ENCODE measurements at places on chromosomes 7 and 10.

GRCh38 chr10:129942936-129943715 is 20.9 kb downstream of the EBF3 start:
- DNase-seq = no peak

DNA sequence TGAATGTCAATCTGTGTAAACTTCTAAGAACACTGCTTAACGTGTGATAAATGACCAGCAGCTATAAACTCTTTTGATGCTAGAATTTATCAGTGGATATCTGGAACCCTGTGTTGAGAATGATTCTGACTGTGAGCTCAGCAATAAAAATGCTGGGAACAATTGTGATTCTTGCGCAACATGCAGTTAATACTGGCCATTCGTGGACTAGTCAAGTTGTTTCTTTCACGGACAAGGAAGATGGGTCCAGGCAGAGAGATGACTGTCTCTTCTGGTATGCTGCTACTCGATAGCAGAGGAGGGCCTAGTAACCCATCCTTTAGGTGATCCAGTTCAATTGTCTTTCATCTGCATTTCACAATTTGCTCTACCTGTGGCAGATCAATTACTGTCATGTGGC is 394.8 kb upstream of the IGFBP3 start:
- DNase-seq = no peak

- DNase-seq = no peak
Measured at GRCh38 chr7:70585071-70585470, 546.9 kb upstream of the GALNT17 start.

GRCh38 chr10:80539421-80540031 is 1.8 kb downstream of the SH2D4B start:
- no peak for DNase-seq

GRCh38 chr10:78914502-78915189 is 154.1 kb upstream of the ZMIZ1 start:
- no peak for DNase-seq

- no peak for DNase-seq
Measured at GRCh38 chr7:150413640-150414081, 34.5 kb downstream of the ZNF775 start.

All from SIG-M5 (cell line).